NCI-H526 (cell line): ENCODE measurements at places on chromosomes 1 and 21.

GRCh38 chr1:102191723-102192122, 195.0 kb upstream of the OLFM3 start:
- DNase-seq: peak; percentile 76

GRCh38 chr1:202146279-202146678, 1.7 kb upstream of the ARL8A start:
- DNase-seq: no peak

GRCh38 chr1:54199151-54199764, 572 bp downstream of the CYB5RL start:
- DNase-seq: peak; percentile 63

GRCh38 chr1:11448373-11449099, 30.4 kb upstream of the DISP3 start:
- DNase-seq: no peak

GRCh38 chr1:157088607-157089006, 11.0 kb downstream of the ETV3L start:
- no peak for DNase-seq

- DNase-seq: peak; percentile 93
These were observed 6.4 kb upstream of the C1orf159 start for GRCh38 chr1:1122078-1122811.

DNA sequence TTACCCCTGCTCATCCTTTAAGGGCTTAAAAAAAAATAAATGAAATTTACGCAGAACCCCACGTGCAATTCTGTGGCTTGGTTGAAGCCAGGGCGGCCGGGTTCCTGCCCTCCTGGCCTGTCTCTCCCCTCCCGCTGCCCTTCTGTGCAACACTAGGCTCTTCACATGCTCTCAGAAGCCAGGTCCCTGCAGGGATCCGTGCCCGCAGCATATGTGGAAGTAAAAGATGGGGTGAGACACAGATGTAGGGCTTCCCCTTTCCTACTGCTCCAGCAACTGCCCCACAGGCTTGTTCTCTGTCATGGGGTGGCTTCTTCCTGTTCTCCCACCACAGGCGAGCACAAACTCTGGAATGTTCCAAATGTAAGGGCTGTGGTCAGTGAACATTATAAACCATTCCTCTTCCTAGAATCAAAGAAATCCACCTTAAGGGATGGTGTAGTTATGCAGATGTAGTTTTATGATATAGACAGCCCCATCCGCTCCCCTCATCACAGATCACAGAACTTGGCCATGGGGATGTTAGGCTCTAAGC, 535.4 kb downstream of the KIF26B start:
- no peak for DNase-seq

- no peak for DNase-seq
These were observed at the start of gene GNG4 for GRCh38 chr1:235649368-235650163. TSS of gene GNG4 (minus strand) at chr1:235649784. CDS start at chr1:235583838, 65,946 bp downstream.

- DNase-seq: no peak
These were observed 154.0 kb downstream of the RWDD3 start for GRCh38 chr1:95388031-95388430.

GRCh38 chr1:115828101-115829022, 12.6 kb downstream of the NHLH2 start:
- DNase-seq: peak; percentile 48

DNA sequence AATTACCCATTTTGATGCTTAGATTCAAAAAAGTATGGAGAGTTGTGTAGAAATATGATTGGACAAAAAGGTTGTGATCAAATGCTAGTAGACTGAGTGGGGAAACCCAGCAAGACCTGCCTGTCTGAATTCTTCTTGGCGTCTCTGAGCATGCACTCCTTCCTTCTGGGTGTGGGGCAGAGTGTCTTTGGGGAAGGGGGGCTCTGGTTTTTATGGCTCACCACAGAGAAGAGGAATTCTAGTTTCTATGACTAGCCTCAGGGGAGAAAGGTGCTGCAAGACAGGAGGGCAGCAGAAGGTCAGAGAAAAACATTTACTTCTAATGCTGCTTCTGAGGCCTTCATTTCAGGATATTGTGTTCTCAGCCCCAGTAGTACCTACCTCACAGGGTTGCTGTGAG, 33.9 kb upstream of the PIGC start:
- no peak for DNase-seq

GRCh38 chr1:26907071-26907917, 6.5 kb downstream of the NR0B2 start:
- no peak for DNase-seq

- DNase-seq: no peak
These were observed 817.9 kb downstream of the PLA2G4A start for GRCh38 chr1:187646536-187647107.

DNA sequence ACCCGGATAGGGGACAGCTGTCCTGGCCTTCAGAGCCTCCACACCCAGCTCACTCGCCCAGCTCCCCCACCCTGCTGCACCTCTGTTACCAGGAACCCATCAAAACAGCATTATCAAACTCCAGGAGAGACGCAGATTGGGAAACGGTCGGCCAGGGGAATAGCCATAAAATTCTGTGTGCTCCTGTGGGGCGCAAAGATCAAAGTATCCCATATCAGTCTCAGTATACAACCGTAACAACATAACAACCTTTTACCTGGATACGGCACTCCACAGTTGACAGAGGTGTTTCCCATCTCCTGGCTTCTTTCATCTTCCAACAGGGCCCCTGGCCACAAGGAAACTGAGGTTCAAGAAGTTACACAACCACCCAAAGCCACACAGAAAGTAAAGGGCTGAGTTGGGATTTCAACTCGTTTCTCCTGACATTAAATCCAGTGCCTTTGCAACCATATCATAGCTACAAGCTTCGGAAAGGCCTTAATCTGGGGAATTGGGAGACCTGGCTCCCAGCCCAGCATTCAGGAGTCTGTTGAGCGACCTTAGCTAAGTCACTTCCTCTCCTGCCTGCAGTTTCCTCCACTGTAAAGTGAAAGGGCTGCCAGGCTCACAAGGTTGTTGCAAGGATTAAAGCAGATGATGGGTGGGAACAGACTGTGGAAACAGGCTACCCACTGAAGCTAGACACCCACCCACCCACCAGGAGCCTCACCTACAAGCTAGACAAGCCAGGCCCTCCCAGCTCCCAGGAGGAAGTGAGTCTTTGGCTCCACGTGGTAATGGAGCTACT, 8.1 kb upstream of the EPHB2 start:
- DNase-seq: no peak

DNA sequence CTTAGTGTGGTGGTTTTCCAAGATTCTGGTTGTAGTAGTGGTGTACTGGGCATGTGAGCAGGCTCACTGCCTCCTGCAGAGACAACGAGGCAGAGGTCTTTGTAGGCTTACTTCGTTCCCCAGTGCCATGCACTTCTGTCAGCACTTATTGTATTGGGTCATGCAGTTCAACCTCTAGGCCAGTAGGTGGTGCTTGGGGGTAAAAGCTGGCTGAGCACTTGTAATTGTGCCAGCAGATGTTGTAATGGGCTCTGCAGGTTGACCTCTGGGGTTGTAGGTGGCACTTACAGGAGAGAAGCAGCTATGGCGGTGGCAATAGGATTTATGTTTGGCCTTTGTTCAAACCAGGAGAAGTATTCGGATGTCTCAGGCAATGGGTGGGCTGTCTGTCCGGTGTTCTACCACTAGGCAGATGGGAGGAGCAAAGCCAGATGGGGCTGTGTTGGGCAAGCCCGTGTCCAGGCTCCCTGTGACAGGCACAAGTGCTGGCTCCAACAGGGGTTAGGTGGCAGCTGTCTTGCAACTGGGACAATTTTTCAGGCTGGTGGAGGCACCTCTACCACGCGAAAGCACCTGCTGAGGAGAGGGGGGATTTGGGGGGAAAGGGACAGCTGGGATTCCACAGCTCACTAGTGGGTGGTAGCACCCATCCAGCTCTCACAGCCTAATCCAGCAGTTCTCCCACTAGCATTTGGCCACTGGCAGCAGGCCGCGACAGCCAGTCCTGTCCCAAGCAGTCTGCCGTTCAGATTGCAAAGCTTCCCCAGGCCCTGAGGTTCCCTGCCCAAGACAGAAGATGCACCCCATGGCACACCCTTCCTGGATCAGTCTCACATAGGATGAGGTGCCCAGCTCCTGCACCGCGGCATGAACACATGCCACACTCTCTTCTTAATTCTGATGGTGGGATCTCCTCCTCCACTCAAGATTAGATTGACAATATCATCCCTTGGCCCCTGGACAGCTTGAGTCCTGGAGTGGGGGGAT, 274.5 kb downstream of the CTH start:
- DNase-seq: peak; percentile 23

DNA sequence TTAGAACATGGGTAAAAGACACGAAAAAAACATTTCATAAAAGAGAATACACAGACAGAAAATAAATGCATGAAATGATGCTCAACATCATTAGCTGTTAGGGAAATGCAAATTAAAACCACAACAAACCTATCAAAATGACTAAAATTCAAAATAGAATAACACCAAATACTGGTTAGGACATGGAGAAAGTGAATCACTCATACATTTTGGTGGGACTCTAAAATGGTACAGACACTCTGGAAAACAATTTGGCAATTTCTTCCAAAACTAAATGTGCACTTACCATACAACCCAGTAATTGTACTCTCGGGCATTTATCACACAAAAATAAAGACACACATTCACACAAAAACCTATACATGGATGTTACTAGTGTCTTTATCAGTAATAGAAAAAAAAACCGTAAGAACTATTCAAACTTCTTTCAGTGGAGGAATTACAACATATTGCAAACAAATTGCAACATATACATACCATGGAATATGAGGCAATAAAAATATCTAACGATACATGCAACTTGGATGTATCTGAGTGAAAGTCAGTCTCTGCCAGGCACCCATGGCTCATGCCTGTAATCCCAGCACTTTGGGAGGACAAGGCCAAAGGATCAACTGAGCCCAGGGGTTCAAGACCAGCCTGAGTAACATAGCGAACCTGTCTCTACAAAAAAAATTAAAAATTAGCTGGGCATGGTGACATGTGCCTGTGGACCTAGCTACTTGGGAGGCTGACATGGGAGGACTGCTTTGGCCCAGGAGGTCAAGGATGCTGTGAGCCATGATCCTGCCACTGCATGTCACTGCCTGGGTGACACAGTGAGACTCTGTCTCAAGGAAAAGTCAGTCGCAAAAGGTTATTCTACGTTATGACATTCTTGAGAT, 19.6 kb downstream of the HSF2BP start:
- no peak for DNase-seq

GRCh38 chr1:211952299-211952698, 83.1 kb downstream of the INTS7 start:
- no peak for DNase-seq

DNA sequence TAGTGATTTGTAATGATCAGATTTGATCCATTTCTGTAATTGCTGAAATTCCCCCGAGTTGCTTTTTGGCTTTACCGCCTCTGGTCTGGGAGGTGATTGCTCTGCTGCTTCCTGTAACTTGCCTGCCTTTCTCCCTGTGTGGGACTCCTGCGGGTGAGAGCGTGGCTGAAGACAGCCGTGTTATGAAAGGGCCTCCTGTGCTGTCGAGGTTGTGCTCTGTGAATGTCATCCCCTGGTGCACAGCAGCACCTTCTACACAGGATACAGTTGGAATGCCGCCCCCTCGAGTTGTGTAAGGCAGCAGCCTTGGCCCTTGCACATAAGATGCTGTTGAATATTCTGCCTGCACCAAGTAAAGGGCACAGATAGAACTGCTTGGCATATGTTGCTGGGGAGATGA, 5.9 kb downstream of the SOD1 start:
- DNase-seq: no peak

GRCh38 chr1:29784276-29785136, 548.2 kb downstream of the PTPRU start:
- DNase-seq: no peak
